ENCODE measurements at places on chromosomes 4 and X. TPM values are rescaled to one million over a fixed set of nuclear protein-coding genes. Genes with fewer than 3 reads are reported as not detected.

PABPC1L2B gene
- 0.04 TPM for polyA plus RNA-seq

ABCG2 gene
- 5.7 TPM for polyA plus RNA-seq

ADRA2C gene
- polyA plus RNA-seq: 0.90 TPM

POF1B gene
- 47.5 TPM for polyA plus RNA-seq

IL1RAPL1 gene
- polyA plus RNA-seq: 0.34 TPM

PPP4R3C gene
- polyA plus RNA-seq: not detected

RHOXF1 gene
- polyA plus RNA-seq: 1.2 TPM

ZNF157 gene
- 0.27 TPM for polyA plus RNA-seq

DNA sequence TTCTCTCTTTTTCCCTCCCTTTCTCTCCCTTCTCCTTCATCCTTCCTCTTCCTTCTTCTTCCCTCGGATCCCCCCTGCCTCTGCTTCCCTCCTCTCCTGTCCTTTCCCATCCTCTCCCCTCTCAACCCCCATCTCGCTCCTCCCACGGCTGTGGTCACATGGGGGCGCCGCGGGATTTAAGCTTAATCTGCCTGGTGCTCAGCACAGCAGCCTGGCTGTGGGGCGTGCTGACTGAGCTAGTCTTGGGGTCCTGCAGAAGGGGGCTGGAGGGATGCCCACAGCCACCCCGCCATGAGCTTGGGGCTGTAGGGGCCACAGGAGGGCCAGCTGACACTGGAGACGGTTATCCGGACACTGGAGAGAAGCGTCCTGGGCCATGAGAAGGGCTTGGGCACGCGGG, 10.7 kb downstream of the SMIM10L2A start:
- DNase-seq: no peak

- no peak for DNase-seq
Measured at GRCh38 chrX:145856181-145856580, 38.6 kb downstream of the SLITRK2 start.

DNA sequence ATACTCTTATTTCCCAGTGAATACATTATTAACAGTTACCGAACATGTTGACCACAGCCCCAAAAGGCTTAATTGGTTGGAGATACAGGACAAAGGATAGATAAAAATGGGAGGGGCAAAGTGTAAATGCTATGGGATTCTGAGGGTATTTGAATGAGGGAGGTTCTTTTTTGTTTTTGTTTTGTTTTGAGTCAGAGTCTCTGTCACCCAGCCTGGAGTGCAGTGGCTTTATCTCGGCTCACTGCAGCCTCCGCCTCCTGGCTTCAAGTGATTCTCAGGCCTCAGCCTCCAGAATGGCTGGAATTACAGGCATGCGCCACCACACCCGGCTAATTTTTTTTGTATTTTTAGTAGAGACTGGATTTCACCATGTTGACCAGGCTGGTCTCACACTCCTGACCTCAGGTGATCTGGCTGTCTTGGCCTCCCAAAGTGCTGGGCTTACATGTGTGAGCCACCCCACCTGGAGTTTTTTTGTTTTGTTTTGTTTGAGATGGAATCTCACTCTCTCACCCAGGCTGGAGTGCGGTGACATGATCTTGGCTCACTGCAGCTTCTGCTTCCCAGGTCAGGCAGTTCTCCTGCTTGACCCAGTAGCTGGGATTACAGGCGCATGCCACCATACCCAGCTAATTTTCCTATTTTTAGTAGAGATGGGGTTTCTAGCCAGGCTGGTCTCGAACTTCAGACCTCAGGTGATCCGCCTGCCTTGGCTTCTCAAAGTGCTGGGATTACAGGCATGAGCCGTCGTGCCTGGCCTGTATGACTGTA, 9.0 kb downstream of the UBE2K start:
- DNase-seq: no peak

GRCh38 chr4:186633844-186634243, 78.5 kb upstream of the MTNR1A start:
- DNase-seq: no peak

DNA sequence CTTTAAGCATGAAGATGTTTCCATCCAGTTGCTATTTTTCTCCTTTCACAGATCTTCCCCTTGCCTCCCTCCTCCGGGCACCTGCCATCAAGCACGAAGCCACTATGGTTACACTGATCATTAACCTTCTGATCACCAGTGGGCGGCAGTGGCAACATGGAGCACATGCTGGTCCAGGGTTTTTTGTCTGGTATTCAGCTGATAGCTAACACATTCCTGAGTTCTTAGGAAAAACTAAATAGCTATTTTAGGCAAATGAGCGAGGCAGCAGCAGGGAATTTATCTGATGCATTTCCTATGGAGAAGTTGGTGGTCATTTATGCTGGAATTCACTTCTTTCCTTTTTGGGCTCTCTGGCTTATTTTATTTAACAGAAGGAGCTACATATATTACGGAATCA, 22.9 kb downstream of the SHISA3 start:
- DNase-seq: no peak

DNA sequence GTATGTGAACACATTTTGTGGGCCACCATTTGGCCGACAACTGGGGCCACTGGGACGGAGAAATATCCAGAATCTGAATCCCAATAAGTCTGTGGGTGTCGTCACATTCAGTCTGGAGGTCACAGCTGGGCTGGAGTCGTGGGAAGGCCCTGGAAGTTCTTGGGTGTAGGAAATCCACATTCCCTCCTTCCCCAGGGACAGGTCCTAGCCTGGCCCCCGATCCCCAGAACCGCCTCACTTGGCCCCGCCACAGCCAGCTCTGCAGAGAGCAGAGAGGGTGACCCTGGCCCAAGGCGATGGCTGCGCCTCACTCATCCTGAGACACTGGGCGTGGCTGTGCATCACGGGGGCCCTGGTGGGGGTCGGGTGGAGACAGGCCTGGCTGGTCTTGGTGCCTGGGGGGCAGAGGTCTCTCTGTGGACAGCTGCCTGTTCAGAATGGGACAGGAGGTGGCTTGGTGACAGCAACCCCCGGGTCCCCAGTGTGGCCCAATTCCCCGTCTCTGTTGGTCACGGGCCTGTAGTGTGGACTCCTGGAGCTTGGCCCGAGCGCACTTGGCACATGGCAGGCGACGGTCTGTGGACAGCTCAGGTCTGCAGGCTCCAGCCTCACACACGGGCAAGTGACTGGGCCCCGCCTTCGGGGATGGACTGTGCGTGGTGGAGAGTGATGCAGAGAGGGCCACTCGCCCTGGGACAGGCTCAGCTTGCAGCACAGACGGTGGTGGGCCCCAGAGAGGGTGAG, 16.4 kb downstream of the DOK7 start:
- DNase-seq: no peak

DNA sequence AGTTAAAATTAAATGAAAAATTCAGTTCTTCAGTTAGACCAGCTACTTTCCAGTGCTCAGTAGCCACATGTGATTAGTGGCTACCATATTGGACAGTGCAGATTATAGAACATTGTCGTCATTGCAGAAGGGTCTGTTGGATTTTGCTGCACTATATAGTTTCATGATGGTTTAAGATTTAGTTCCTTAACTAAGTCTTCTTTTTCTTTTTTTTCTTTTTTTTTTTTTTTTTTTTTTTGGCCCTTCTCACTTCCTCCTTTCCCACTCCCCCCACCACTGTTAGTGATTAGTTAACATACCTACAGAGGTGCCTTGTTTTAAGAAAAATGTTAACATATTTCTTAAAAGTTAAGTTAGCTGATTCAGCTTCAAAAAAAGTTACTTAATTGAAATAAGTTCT, 9.0 kb downstream of the RAB9A start:
- no peak for DNase-seq

DNA sequence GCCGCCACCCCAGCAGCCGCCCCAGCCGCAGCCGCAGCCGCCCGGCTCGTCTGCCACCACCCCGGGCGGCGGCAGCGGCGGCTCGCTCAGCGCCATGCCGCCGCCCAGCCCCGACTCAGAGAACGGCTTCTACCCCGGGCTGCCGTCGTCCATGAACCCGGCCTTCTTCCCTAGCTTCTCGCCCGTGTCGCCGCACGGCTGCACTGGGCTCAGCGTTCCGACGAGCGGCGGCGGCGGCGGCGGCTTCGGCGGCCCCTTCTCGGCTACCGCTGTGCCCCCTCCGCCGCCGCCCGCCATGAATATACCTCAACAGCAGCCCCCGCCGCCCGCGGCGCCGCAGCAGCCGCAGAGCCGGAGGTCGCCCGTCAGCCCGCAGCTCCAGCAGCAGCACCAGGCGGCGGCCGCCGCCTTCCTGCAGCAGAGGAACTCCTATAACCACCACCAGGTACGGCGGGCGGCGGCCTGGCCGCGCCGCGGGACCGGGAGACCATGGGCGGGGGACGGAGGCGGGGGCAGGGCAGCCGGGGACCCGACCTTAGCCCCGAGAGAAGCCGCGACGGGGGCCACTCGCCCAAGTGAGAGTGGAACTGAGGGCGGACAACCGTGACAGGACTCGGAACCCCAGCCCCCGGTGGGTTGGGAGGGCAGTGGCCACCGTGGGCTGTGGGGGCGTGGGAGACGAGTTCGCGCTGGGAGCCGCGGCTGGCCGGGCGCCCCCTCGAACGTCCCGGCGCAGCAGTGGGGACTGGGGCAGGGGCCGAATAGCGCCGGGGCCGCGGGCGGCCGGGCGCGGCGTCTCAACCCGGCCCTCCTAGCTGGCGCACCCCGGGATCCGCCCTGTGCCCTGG, 1.8 kb downstream of the CPEB2 start:
- peak; percentile 23 for DNase-seq

DNA sequence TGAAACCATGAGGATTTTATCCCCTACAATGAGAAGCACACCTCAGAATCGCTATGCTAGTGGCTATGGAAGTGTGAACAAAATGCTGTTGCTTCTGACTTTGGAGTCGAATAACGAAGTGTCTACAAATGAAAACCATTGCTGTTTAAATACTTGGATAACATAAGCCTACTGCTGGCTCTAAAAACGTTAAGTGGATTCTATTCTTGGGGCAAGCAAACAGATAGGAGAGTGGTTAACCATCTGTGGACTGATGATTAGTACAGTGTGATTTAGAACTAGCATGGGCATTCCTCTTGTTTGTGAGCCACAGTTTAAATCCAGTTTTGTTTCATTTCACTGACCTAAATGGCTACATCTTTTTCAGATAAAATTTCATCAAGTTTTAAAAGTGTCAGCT, 109.7 kb upstream of the PNPLA4 start:
- no peak for DNase-seq

- peak; percentile 51 for DNase-seq
Measured at GRCh38 chrX:43655151-43656004, 721 bp upstream of the MAOA start.

- DNase-seq: no peak
Measured at GRCh38 chr4:99746443-99746842, 70.2 kb upstream of the DAPP1 start.

DNA sequence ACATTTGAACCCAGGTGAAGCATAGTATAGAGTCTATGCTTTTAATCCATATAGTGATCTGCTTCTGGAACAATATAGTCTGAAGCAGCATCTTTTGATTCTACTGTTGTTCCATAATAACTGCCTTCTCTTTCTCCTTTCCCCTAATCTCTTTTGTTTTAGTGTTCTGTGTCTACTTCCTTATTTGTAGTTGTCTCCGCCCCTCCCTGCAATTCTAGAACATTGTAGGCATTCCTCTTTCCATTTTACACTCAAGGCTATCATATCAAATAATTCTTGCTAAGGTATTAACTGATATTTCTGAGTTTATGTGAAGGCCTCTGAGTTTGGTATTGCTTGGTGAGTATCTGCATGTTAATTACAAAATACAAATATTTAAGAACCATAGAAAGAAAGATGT, 11.6 kb downstream of the BLTP1 start:
- DNase-seq: no peak

DNA sequence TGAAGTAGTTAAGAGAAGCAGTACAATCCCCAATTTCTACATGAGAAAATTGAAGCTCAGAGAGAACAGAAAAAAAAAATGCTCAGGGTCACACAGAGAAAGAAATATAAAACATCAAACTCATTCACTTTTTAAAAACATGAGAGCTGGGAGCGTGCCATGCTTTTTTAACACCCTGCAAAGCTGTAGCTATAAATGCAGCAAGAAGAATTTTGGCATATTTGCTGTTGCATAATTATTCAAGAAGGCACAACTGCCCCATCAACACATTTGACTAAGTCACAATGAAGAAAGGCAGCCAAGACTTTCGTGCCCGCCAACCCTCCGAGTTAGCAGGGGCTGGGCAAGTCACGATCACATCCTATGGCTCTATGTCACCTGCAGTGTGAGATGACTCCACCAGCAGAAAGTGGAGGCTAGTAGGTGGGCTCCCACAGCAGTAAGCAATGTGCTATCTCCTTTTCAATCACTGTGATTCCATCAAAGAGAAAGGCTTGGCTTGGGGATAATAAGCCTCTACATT, 214.8 kb downstream of the DHX15 start:
- DNase-seq: no peak

DNA sequence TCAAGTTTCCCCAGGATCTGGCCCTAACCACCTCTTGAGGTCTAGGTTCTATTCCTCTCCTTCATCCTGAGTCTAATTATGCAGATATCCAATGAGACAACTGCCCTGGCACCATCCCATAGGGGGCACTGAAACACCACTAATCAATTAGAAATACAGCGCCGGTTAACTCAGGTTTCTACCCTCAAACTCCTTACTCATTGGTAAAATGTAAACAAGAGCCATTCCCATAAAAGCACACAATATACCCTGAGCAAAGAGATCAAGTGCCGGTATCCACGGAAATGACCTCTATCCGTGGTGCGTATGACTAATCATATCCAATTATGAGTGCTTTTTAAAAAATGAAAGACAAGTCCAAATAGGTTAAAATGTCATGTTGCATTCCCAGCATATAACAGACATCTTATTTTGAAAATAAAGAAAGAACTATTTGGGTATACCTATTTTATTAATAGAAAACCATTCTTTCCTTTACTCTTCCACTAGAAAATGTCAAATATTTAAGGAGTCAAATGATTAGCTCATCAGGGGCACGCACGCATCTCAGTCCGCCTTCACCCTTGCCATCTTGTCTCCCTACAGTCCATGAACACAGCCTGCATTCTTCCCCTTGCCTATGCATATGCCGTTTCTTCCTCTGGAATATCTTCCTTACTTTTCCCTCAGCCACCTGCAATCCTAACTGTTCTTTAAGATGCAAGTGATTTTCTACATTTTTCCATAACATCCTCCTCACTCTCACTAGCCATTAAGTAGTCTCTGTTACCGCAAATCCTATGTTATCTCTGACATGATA, 141.1 kb downstream of the MAML3 start:
- peak; percentile 80 for DNase-seq

DNA sequence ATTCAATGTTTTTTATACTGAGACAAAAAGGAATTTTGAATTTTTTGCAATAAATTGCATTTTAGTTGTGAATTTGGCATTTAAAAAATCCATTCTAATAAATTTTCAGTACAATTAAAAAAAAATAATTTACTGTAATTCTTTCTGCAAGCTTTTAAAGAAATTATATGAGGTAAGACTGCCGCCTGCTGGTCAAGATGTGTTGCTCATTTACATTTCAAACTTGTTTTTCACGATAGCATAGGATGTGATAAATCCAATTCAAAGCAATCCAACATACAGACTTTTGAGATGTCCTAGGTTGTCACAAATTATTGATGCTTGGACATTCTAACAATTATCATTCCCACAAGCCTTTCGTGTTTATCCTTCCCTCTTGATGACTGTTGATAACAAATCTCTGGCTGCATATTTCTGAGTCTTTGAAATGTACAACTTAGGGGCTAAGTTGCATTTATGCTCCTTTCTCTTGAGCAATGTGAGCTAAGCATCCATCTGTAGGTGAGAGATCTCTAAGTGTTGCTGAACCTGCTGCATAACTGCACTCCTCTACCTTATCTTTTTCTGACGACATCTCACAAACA, 21.7 kb upstream of the MFAP3L start:
- peak; percentile 37 for DNase-seq

Measured in large intestine (tissue), 12 donors.